ENCODE measurements at places on chromosomes 5 and 9.

DNA sequence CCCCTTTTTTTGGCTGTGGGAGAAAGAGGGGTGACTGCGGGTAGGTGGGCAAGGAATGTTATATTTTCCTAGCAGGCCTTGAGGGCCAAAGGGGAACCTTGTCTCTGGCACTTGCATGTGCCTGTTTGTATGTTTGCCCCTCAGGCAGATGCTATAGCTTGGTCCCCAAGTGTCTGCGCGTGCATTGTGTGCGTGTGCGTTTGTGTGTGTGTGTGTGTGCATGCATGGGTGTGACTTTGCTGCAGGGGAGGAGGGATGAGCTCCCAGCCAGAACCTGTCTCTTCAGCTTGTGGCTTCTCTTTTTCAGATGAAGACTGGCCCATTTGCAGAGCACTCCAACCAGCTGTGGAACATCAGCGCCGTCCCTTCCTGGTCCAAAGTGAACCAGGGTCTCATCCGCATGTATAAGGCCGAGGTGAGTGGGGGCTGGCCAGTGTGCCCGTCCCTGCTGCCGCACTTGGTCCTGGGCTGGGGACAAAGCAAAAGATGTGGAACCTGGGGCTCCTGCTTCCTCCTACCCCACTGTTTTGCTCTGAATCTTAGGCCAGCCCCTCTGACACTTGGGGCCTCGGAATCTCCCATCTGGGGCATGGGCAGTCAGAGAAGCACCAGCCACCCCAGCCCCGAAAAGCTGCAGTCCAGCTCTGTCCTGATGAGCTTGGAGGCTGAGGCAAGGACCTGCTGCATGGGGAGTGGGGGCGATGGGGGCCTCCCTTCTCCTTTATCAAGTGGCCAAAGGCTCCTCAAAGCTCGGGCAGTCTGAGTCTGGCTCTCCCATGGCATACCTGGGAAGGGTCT lies 31.1 kb downstream of the PTPA start:
- DNase-seq = no peak

DNA sequence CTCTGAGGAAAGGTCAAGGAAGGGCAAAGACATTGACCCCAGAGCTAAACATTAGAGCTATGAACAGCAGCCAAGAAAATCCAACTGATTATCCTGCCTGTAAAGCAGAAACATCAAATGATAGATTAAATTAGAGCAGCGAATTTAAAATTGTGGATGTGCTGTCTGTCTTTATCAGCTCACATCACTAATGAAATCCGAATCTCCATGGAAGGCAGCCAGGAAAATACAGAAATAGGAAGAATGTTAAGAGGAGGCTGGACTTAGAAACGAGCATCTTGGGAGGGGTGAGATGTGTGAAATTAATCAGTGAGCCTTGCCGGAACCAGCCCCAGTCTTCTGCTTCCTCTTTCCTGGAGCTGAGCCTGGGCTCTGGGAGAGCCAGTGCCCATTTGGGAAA lies 191.0 kb downstream of the PJA2 start:
- no peak for DNase-seq

DNA sequence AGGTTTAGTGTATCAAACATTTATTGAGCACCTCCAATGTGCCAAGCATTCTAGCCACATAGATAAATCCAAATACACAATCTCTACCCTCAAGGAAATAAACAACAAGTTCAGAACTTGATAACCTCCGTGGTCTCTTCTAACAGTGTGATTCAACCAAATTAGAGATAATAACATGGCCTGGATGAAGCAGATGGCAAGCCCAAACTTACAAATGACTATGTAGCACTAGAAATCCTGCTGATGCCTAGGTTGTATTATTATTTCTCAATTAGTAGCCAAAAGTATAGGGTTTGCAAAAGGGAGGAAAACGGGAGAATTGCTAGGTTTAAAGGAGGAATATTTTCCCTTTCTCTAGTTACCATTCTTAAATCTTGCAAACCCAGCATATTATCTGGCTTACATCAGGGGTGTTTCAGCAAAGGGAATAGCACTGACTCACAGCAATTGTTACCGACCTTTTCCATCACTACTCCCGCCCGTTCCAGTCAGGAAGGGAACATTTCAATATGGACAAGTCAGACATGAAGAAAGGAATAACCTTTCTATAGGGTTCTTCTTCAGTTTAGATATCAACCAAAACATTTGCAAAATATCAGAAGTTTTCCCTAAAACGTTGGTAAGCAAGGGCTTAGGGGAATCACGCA lies 2.3 kb downstream of the DPYSL3 start:
- DNase-seq = no peak

DNA sequence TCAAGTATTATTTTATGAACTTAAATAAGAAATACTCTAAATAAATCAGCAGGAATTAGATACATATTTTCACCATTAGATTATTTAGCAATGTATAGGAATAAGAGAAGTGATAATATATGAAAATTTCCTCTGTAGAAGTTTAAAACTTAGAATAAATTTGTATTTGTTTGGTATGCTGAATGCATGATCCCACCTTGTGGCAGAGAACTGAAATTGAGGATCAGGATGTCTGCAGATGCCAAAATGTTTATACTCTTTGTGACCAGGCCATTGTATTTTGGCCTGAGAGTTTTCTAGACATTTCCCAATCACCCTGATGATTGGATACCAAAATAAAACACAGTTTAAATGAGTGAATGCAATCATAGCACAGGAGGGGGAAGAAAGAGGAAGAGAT lies 6.3 kb downstream of the TYRP1 start:
- no peak for DNase-seq

- no peak for DNase-seq
Measured at GRCh38 chr5:132420706-132421272, 51.3 kb downstream of the SLC22A5 start.

- no peak for DNase-seq
Measured at GRCh38 chr5:154644745-154645411, 110.3 kb upstream of the LARP1 start.

DNA sequence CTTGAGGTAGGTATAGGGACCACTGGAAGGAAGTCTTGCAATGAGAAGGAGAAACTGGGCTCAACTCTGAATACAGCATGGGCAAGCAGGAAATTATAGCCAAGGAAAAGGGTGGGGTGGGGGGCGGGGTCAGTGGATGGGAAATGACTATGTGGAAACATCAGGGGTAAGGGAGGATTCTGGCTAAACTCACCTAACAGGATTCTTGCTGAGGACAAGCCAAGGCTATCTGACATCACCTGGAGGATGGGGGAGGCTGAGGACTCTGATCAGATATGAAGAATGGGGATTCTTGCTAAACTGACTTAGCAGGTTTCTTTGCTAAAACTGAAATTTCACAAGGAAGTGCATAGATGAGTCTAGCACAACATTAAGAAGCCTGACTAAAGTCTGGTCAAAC lies 40.8 kb downstream of the CTSL start:
- no peak for DNase-seq

DNA sequence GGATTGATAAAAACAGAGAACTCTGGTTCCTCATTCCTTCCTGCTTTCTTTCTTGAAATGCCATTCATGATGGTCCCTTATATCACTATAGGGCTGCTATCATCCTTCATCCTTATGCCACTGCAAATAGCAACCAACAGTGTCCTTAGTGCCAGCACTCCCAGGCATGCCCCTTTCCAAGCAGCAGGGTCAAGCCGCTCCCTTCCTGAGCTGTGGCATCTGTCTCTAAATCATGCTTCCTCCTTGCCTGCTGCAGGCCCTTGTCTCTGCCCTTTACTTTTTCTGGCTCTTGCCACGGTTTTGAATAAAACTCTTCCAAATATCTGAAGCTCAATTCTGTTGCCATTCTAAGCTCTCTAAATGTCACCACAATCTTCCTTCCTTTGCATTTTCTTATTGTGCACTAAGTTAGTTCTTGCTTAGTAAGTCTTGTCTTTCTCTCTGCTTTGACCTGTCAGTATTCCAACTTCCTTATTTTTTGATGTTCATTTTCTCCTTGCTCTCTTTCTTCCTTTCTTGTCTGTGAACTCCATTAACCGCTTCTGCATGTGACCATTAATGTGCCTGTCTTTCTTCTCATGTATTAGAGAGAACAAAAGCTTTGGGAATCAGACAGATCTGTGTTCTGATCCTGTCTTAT lies 19.9 kb downstream of the TLR4 start:
- DNase-seq = no peak

DNA sequence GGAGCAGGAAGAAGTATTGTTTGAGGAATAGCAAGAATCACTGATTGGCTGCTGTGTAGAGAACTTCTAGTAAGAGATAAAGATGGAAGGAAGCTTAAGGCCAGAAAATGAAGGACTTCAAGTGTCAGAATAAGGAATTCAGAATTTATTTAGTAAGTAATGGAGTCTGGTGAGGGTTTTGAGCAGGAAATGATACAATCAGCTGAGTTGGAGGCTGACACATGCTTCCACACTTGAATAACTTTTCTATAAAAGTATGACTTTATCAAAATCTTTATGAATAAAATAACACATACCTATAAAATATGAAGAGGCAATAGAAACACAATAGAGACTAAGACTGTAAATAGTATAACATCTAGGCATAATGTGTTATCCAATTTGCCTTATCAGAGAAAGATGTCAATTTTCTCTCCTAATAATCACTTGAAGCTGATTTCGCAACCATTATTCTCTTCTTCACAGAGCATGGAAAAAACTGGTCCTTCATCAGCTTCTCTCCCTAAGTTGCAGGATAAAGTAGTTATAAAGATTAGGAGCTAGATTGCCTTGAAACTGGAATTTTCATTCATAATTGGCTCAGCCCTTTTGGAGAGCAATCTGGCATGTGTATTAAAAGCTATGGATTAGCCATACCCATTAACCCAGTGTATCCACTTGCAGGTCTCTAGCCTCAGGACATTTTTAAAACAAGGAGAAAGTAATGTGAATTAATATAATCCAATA lies 143.4 kb downstream of the ZNF608 start:
- no peak for DNase-seq

- DNase-seq = no peak
Measured at GRCh38 chr5:148201151-148201550, 1.7 kb upstream of the SPINK6 start.

DNA sequence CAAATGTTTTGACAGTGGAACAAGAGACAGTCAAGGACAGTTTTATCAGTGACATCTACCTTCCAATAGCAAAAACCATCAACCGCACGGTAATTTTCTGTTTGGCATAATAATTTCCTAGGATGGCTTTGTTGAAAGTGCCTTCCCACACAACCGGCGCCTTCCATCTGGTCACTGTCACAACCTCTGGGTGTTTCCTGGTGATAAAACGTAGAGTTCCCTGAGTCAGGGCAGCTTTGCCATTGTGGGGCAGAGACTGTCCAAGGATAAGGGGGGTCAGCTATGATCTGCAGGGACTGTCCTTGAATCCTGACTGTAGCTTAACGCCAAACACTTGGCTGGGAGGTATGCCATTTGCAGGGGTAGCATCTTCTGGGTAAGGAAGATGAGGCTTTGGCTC lies 47.6 kb downstream of the GGTA1 start:
- no peak for DNase-seq

DNA sequence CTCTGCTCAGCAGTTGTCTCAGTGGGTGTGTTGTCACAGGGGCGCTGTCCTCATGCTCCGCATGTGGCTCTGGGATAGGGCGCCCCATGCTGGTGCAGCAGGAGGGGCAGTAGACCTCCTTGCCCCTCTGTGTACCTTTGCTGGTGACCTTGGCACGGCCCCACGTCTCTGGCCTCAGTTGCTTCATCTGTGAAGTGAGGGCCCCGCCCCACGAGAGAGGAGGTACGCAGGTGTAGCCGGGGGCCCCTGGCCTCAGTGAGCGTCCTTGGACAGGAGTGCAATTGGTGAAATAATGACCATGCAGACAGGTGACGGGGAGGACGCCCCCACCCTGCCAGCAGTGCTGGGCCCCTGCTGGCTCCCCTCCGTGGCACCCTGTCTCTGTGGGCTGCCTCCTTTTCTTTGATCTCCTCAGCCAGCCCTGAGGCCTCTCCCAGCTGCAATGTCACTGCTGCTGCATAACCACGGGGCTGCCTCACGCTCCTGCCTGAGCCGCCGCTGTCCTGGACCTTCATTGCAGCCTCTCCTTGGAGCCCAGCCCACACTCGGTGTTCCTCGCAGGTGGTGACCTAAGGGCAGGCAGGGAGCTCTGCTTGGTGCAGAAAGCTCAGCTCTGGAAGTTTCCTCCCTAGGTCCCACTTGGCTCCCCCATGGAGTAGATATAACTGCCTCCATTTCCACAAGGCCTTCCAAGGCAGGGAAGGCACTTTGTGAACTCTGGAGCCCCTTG lies 57.3 kb downstream of the PHF2 start:
- DNase-seq = no peak

GRCh38 chr9:110919609-110920008 lies 118.7 kb downstream of the LPAR1 start:
- DNase-seq = no peak

DNA sequence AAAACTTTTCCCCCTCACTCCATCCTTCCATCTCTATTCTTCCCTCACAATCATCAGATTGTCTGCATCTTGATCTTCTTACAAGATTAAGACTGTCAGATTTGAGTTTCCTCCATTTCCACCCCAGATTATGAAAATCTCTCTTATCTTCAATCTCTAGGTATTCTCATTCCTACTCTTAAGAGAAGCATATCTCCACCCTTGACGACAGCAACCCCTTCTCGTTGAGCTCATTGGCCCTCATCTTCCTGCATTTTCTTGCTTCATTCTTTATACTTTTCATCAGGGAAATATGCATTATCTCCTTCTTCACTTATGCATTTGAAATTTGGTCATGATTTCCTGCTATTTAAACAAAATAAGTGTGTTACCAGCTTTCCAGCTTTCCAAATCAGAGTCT lies 301.3 kb downstream of the DNAH5 start:
- DNase-seq = no peak

DNA sequence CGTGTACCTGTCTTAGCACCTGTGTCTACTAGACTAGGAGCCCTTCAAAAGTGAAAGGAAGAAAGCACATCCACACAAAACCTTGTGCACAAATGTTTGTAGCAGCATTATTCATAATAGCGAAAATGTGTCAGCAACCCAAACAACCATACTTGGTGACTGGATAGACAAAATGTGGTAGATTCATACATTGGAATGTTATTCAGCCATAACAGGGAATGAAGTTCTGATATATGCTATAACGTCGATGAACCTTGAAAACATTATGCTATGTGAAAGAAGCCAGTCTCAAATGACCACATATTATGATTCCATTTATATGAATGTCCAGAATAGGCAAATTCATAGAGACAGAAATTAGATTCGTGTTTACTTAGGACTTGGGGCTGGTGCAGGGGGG lies 57.8 kb upstream of the LARP1 start:
- DNase-seq = no peak

DNA sequence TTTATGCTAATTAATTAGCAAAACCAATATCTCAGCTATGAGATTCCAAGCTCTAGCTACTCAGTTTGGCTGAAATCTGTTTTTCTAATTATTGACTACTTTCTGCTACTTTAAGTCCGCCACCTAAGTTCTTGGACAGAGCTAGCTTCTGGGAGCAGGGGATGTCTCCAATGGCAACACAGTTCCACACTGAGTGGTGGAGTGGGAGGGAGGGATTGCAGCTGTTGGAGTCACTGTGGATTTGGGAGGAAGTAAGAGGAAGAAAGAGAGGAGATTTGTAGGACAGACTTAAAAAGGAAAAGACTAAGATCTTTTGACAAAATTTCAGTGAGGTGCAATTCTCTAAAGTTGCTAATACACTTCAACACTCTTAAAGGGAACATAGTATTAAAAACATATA lies 450.8 kb downstream of the NFIB start:
- DNase-seq = no peak

Measured in NCI-H510A treated with DMSO at 0.1 percent for 48 hours (cell line).